ENCODE measurements at places on chromosomes 6 and 20.

DNA sequence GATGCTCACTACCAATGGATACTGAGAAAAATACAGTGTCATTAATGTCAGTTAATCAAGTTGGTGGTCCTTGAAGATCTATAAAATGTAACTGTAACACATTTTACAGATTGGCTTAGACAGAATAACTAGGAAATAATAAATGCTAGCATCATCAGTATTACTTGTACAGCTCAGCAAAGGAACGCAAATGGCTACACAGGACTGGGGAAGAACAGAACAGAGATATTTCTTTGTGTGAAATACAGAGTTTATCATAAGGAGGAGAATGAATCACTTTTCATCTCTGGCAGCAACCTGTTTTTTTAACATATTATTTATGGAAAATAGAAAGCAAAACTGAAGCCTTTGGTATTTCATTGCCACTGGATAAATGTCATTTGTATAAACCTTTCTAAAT is 8.2 kb upstream of the QKI start:
- DNase-seq, result no peak

- no peak for DNase-seq
These were observed 148.3 kb downstream of the GPX5 start for GRCh38 chr6:28673787-28674671.

DNA sequence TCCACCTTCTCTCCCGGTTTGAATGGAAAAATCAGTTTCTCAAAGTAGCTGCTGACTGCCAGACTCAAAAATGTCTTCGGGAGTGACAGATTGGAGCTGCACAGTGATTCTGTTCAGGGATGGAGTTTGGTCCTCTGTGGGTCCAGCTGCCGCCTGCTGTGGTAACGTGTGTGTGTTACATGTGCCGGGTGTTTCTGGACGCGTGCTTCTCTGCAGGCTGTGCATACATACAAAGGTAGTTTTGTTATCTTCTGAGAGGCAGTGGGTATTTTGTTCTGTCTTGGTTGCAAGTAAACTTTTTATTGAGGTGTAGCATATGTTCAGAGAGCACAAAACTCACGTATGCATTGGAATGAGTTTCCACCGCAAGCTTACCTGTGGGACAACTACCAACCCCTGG is 41.3 kb upstream of the NAA20 start:
- no peak for DNase-seq

GRCh38 chr6:53033764-53034163 is 31.4 kb upstream of the FBXO9 start:
- no peak for DNase-seq

- DNase-seq, result no peak
These were observed 99.0 kb downstream of the CLIC5 start for GRCh38 chr6:45916692-45917091.

GRCh38 chr6:119076576-119077390 is 1.7 kb downstream of the FAM184A start:
- DNase-seq, result no peak

DNA sequence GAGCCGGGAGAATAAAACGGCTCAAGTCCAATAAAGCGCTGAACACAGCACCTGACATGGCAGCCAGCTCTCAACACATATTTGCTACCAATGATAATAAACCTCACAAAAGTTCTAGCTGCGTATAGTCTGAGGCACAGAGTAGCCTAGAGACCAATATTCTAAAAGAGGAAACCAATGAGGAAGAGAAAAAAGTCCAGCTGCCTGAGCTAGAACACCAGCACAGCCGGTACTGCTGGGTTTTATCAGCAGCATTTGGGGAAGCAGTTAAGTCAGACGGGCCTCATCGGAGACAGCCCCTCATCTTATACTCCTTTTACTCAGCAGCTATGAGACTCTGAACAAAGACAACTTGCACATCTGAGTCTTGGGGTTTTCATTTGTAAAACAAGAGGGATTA is 2.4 kb upstream of the RTF2 start:
- DNase-seq, result no peak

DNA sequence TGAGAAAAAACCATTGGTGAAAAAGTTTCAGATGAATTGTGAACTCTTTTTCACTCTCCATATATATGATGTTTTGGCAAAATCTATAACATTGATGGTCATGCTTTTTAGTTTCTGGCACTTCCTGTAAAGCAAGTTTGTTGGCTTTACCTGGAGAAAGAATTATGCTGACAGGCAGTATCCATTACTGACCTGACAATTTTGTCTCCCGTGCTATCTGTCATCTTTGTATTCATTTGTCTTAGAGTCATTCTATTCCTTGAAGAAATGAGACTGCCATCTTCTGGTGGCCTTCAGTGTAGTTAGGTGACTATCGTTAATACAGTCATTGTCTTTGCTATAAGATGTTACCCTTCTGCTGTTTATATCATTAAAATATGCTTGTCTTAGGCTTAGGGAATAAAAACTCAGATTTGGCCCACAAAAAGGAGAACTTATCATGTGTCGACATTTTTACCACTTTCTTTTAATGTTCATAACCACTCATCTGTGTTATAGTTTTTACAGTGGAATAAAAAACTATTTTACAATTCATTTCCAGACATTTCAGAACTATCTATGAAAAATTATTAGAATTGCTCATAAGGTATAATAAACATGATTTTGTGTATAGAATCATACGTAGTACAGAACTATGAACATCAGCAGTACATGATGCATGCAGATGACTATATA is 707.0 kb downstream of the EPM2A start:
- DNase-seq, result no peak

- DNase-seq, result peak; percentile 23
These were observed 21.5 kb upstream of the MAS1L start for GRCh38 chr6:29509239-29509638.

DNA sequence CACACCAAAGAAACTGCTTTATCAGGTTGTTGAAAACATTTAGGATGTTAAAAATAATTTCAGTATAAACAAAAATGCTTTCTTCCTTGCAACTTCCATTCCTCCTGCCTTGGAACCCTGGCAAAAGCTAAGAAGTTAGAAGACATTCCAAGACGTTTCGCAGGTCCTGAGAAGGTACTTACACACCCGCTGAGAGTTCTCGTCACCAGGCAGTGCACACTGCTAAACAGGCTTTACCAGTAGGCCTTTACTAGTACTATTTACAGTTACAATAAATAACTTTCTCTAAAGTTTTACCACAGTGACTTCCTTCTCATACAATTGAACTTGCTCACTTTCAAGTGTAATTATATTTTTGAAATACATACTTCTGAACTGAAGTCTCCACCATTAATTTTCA is 81.4 kb upstream of the RPS6KA2 start:
- DNase-seq, result no peak

DNA sequence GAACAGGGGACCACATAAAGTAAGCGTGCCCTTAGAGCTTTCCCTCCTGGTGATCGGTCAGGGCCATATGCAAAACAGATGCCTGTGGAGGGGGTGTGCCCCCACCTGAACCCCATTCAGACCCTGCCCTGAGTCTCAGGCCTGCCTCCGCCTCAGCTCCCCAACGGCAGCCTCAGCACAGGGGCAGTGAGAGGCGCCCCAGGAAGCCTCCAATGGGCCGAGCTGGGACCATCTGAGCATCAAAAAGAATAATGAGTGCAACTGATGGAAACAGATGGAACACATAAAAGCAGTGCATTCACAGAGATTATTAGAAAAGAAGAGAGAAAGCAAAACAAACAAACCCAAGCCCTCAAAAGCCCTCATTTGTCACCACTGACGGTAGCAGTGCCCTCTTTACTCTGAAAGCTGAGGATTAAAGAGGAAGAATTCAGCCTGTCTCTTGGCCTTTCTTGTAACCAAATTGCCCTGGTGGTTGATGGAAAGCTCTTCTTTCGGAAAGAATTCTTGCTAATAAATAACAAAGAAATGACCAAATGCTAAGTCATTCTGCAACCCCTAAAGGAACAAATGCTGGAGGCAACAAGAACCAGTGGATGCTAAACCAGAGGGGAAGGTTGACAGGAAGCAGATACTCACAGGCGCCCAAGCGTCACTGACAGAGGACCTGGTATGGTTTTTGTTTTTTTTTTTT is 6.8 kb downstream of the ADISSP start:
- no peak for DNase-seq

DNA sequence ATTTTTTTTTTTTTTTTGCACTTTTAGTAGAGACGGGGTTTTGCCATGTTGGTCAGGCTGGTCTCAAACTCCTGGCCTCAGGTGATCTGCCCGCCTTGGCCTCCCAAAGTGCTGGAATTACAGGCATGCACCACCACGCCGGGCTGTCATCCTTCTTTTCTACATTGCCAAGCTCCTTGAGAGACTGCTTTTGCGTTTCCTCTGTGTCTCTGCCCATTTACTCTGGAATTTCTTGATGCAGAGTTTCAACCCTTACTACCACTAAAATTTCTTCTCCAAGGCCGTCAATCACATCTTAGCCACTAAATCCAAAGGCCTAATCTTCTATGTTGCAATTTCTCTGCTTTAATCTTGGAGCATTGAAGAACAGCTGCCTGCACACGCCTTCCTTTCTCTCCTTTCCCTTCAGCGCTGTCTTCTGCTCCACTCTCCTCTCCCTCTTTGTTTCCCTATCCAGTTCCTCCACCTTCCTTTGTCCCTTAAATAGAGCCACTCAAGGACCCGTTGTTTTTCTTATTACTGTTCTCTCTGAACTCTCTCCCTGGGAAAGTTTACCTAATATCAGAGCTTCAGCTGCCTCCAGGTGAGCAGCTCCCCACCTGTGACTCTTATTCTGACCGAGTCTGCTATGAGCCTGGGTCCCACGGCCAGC is 98.8 kb downstream of the SLC35B3 start:
- DNase-seq, result no peak

DNA sequence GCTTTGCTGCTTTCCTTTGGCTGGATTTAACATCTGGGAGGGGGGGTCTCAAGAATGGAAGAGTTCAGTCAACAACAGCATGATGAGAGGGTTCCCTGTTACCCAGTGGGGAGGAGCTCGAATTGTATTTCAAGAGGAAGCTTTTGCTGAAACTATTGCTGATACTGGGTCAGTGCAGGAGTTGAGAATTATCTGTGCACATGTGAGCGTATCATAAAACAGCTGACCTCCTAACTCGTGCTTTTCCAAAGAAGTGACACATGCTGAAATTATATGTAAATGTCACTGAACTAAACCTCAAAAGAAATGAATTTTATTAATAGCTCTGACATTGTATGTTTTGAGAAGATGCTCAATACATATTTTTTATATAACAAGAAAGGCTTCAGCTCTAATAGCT is 96.3 kb downstream of the PHF3 start:
- DNase-seq, result no peak

- no peak for DNase-seq
These were observed 57.0 kb downstream of the PPP1R3G start for GRCh38 chr6:5142131-5142530.

Measured in GM19239 (cell line).